ENCODE measurements at places on chromosomes 11 and 22. TPM values are rescaled to one million over a fixed set of nuclear protein-coding genes. Genes with fewer than 3 reads are reported as not detected.

The BAD gene
- 51.6 TPM for total RNA-seq

The KBTBD4 gene
- total RNA-seq, result 13.4 TPM

The CDPF1 gene
- 7.1 TPM for total RNA-seq

The NLRP10 gene
- not detected for total RNA-seq

The OPCML gene
- total RNA-seq, result 0.12 TPM

The ESRRA gene
- total RNA-seq, result 47.9 TPM

The FGF19 gene
- total RNA-seq, result not detected

DNA sequence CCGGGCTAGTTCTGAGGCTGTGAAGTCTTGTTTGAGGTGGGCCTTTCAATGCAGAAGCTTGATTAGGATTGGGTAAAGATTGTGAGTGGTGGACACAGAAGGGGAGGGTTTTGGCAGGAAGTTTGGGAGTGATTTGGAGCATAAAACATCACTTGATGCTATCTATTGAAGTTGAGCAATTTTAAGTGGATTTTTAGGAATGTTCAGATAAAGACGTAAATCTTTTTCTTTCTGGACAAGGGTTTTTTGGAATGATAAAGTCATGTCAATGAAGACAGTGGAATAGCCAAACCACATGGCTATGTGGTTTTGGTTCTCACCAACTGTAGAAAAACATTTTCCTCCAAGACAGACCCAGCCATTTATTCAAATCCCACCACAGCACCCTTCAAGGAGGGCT lies 111.2 kb upstream of the SNX19 start:
- no peak for DNase-seq
- H3K36me3 ChIP-seq, result no peaks in the 10 kb centered on the region
- no peaks in the 10 kb centered on the region for H3K4me1 ChIP-seq
- no peak overlapping the region for H3K27ac ChIP-seq

DNA sequence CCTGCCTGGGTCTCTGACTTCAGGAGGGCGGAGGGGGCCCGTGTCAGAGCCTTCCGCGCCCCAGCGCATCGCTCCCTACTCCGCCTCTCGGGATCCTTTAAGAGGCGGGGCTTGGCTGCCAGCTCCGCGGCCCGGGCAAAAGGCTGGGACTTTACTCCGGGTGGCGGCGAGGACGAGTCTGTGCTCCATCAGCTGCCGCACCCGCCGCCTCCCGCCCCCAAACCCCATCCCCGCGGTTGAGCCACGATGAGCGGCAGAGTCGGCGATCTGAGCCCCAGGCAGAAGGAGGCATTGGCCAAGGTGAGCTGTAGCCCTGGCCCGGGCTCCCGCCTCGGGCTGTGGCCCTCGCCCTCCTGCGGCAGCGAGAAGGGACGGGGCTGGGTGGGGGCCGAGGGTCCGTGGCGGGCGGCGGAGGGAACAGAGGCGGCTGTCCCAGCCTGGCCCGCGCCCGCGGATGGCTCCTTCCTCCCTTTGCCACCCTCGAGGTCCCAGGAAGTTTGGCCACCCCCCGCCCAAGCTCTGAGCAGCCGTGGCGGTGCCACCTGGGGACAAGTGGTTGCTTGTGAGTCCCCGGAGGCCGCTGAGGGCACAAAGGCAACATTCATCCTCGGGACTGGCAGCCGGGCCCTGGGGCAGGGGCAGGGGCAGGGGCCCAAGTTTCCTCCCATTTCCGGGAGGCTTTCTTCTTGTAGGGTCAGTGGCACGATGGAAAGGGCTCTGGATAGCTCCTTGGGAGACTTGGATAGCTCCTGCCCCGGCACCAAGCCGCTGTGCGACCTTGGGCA lies at the start of gene SEC14L2:
SEC14L2 (plus strand) TSS at position 148 of the 785 bp plus-strand sequence; CDS start at position 247, 99 bp downstream.
- peak; percentile 78 for DNase-seq
- H3K36me3 ChIP-seq, result no peaks in the 10 kb centered on the region
- peak within 1 kb of the TSS; percentile 69 for H3K4me3 ChIP-seq
- H3K27ac ChIP-seq, result no peak within 1 kb of the TSS

DNA sequence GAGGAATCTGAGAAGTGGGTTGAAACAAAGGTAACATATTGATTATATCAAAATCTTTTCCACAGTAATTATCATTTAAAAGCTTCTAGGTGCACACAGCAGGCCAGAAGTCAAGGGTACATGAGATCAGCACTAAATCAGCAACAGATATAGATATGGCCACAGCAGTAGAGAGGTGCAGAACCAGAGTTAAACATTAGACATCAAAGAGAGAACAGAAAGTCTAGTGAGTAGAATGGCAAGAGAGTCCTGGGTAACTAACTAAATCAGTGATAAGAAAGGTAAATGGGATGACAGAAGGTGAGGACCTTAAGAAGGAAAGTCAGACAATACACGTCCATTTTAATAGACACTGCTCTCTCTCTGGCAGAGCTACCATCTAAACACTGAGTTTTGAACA lies 119.5 kb upstream of the GRIA4 start:
- no peaks in the 10 kb centered on the region for H3K4me1 ChIP-seq
- H3K27me3 ChIP-seq, result no peaks in the 10 kb centered on the region
- no peak for DNase-seq
- no peak overlapping the region for H3K27ac ChIP-seq
- no peak overlapping the region for H3K4me3 ChIP-seq

DNA sequence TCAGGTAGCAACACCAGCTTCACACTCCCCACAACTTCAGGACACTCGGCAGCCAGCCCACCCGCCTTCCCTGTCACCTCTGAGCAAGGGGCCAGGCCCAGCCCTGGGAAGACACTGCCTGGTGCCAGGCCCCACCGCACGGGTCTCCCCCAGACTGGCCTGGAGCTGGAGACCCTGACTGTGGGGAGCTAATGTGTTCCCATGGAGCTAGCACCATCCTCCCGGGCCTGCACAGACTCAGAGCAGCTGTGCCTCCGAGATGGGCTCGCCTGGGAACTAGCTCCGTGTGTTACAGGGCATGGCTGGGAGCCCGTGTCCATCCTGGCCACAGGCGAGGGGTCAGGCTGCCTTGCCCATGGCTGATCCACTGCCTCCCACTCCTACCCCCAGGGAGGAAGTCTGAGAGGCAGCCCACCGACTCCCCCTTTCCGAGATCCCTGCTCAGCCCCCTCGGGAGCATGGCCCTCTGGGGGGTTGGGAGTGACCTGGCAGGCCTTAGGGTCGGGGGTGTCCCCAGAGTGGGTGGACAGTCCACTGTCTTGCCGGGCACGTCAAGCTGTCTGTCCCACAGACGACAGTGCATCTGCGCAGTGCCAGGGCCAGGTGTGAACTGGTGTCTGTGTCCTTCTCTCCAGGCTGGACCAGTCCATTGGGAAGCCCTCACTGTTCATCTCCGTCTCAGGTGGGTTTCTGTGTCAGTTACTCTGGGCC lies 76.7 kb upstream of the KCNQ1OT1 start:
- no peaks in the 10 kb centered on the region for H3K36me3 ChIP-seq
- DNase-seq, result peak; percentile 43
- H3K4me1 ChIP-seq, result peaks cover 36% of the 10 kb centered on the region

DNA sequence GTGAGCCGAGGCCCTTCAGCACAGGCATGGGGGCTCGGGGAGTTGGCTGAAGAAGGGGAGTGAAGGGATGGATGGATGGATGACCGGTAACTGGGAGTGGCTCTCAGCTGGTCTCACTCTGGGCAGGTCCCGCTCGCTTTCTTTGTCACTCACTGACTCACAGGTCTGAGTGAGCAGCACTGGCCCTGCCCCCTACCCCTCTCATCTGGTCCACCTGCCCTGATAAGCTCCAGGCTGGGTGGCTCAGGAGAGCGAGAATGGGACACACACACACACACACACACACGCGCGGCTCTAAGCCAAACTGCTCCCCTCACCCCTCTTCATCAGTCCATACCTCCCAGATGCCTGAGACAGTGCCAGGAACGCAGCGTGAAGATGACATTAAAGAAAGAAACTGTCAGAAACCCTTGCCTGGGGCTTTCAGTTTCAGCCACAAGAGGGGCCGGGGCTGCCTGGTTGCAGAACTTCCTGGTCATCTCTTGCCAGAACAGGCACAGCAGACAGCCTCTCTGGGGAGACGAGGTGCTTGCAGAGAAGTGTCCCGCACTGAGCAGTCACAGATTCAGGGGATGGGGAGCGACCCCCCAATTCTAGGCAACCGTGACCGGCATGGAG lies 16.5 kb upstream of the SHISAL1 start:
- peaks cover 53% of the 10 kb centered on the region for H3K27me3 ChIP-seq
- DNase-seq, result no peak
- H3K4me3 ChIP-seq, result no peak overlapping the region
- H3K27ac ChIP-seq, result no peak overlapping the region
- peaks cover 16% of the 10 kb centered on the region for H3K4me1 ChIP-seq

- no peak overlapping the region for H3K27ac ChIP-seq
- no peak for DNase-seq
- no peaks in the 10 kb centered on the region for H3K36me3 ChIP-seq
Observed at GRCh38 chr11:82859750-82860149, 40.5 kb downstream of the PRCP start.

DNA sequence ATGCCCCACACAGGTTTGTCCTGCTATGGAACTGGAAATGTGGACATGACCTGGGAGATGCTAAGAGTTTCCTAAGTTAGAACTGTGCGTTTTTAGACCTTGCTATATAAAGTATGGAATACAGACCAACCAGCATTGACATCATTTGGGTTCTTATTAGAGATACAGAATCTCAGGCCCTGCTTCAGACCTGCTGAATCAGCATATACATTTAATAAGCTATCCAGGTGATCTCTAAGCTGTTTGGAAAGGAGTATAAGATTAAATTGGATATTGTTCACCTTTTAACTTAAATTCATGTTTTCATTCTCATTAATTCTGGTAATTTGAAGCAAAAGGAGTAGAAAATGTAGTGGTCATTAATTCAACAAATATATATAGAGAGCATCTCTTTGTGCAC lies 6.9 kb upstream of the CNTF start:
- H3K36me3 ChIP-seq, result peaks cover 100% of the 10 kb centered on the region
- H3K4me1 ChIP-seq, result no peaks in the 10 kb centered on the region
- no peaks in the 10 kb centered on the region for H3K27me3 ChIP-seq
- DNase-seq, result no peak

- no peak overlapping the region for H3K4me3 ChIP-seq
- H3K4me1 ChIP-seq, result no peaks in the 10 kb centered on the region
- peaks cover under 1% of the 10 kb centered on the region for H3K27me3 ChIP-seq
- H3K36me3 ChIP-seq, result no peaks in the 10 kb centered on the region
- no peak overlapping the region for H3K27ac ChIP-seq
Observed at GRCh38 chr22:23357053-23357452, 176.7 kb downstream of the BCR start.

DNA sequence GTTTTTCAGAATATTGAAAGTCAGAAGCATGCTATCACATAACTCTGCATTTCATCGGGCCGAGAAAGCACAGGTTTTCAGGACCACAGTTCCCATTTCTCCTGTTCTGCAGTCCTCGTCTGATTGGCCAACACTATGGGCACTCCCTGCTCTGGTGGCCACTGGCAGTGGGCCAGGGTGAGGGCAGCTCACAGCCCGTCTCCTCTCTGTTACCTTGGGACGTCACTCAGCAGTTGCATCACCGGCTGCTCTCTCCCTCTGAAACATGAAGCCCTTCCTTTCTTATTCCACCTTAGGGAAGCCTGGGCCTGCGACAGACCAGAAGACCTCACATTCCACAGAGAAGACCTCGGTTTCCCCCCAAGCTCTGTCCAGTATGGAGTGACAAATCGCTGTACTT lies 11.4 kb upstream of the MICAL3 start:
- H3K4me1 ChIP-seq, result no peaks in the 10 kb centered on the region
- H3K36me3 ChIP-seq, result no peaks in the 10 kb centered on the region
- H3K27me3 ChIP-seq, result no peaks in the 10 kb centered on the region
- DNase-seq, result peak; percentile 52
- no peak overlapping the region for H3K4me3 ChIP-seq
- H3K27ac ChIP-seq, result no peak overlapping the region

GRCh38 chr11:34091825-34092224 lies 13.6 kb upstream of the NAT10 start:
- no peaks in the 10 kb centered on the region for H3K4me1 ChIP-seq
- H3K36me3 ChIP-seq, result peaks cover 98% of the 10 kb centered on the region
- H3K27ac ChIP-seq, result no peak overlapping the region
- H3K27me3 ChIP-seq, result no peaks in the 10 kb centered on the region
- no peak for DNase-seq
- no peak overlapping the region for H3K4me3 ChIP-seq

DNA sequence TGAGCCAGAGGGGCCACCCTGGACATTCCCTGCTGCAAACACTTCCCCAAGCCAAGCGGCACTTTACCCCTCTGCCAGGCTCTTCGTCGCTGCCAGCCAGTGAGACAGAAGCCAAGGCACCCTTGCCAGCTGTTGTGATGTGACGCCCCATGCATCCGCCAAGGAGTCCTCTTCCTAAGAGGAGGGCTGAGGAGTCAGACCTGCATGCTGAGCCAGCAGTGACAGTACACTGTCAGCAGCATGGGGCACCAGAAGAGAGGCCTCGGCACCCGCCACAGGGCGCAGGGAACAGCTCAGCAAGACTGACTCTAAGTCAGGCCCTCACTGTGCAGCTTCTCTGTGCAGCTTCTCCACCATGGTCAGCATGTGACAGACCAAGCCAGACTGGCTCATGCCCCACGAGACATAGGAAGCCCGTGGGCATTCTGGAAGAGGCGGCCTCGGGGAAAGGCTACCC lies 26.4 kb downstream of the VPS37C start:
- H3K36me3 ChIP-seq, result peaks cover 56% of the 10 kb centered on the region
- no peak for DNase-seq
- no peak overlapping the region for H3K4me3 ChIP-seq
- peaks cover 17% of the 10 kb centered on the region for H3K4me1 ChIP-seq
- H3K27me3 ChIP-seq, result no peaks in the 10 kb centered on the region

DNA sequence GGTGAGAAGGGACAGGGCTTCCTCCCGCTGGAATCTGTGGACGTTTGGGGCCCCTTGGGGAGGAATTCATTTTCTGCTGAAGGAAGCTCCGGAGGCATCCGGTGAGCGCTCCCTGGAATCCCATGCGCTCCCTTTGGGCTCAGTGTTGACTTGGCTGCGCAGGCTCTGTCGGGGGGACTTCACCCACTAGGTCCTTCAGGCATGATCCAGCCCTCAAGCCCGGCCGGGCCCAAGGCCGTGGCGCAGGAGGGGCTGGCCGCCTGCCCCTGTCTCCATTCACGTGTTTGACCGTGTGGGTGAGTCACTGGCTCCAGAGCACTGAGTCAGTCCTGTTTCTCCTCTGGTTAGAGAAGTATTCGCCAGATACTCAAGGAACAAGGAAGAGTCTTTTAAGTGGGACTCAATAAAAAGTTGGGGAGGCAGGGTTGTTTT lies 1.4 kb downstream of the CTTN start:
- peaks cover 36% of the 10 kb centered on the region for H3K4me1 ChIP-seq
- peak; percentile 78 for DNase-seq
- H3K36me3 ChIP-seq, result no peaks in the 10 kb centered on the region

DNA sequence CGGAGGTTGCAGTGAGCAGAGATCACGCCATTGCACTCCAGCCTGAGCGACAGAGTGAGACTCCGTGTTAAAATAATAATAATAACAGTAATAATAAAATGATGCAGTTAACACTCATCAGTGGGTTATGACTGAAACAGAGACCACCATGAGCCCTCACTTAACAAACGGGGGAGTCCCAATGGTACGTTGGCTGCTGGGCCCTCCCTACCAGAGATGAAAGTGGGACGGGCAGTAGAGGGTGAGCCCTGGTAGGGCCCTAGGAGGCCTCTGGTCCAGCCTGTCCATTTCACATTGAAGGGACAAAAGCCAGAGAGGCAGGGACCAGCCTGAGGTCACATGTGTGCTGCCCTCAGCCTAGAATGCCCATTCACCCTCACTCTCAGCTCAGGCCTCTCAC lies 13.7 kb upstream of the KIAA0930 start:
- H3K27me3 ChIP-seq, result no peaks in the 10 kb centered on the region
- H3K36me3 ChIP-seq, result no peaks in the 10 kb centered on the region
- H3K4me1 ChIP-seq, result no peaks in the 10 kb centered on the region
- H3K27ac ChIP-seq, result no peak overlapping the region
- no peak for DNase-seq

Measured in lower lobe of right lung (tissue), 2 donors.